Inflammatory macrophage (primary cell): ENCODE measurements at places on chromosomes 1 and 21.

- DNase-seq: no peak
Observed at GRCh38 chr1:100708476-100709062, 11.0 kb upstream of the VCAM1 start.

GRCh38 chr1:201329286-201329685 is 46.0 kb downstream of the PKP1 start:
- DNase-seq: no peak

DNA sequence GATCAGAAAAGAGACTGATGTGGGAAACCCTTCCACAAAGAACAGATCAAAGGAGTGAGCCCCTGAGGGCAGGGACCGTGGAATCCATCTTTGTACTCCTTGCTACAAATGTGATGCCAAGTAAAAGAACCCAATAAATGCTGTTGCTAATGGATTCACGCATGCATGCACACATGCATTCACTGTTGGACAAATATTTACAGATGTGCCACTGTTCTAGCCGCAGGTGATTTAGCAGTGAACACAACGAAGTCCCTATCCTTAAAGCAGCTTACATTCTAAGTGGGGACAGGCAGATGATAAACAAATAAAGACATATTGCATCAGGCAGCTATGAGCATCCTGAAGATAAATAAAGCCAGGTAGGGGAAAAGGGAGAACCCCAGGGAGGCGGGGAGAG is 67.8 kb downstream of the ITPKB start:
- no peak for DNase-seq

- peak; percentile 50 for DNase-seq
Observed at GRCh38 chr1:65691972-65692371, 100.7 kb upstream of the PDE4B start.

DNA sequence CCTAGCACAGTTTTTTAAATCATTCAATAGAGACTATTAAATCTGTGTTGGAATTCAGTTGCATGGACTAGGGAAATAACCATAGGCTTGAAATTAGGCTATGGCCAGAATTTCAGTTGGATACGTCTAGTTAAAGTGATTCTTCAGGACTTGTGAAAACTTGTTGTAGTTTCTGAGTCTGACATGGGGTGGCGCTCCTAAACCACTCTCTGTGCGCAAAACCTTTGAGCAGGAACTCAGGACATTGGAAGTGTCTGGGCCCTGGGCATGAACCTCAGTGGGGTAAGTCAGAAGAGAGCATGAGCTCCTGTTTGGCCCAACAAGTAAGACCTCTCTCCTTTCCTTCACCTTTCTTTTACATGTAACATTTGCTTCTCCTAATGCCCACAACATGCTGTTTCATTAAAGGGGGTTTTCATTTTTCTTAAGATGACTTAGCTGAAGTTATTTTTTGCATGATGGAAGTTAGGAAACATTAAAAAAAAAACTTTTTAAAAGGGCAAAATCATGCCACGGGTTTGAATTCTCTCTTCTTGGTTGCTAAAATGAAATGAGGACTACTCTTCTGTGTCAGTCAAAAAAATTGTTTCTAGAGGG is 17.1 kb upstream of the CCDC190 start:
- DNase-seq: peak; percentile 68

GRCh38 chr1:2301607-2302291 is 73.6 kb downstream of the SKI start:
- no peak for DNase-seq

DNA sequence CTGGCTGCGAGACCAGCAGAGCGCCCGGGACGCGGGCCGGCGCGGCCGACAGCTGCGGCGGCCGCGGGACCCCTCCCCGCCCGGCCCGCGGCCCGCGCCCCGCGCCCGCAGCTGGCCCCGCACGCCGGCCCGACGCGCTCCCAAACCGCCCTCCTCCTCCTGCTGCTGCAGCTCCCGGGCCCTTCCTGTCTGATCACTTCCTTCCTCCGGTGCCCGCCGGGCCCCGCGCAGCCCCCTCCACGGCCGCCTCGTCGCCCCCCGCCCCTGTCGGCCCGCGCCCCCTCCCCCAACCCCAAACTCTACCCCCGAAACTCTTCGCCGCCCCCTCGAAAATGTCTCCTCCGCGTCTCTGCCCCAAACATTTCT is 594 bp downstream of the LUZP1 start:
- DNase-seq: peak; percentile 42

GRCh38 chr1:59596432-59596831 is 218.3 kb upstream of the HOOK1 start:
- no peak for DNase-seq
